Hippocampal formation (tissue), 2 donors: ENCODE measurements at places on chromosomes 5 and 9.

DNA sequence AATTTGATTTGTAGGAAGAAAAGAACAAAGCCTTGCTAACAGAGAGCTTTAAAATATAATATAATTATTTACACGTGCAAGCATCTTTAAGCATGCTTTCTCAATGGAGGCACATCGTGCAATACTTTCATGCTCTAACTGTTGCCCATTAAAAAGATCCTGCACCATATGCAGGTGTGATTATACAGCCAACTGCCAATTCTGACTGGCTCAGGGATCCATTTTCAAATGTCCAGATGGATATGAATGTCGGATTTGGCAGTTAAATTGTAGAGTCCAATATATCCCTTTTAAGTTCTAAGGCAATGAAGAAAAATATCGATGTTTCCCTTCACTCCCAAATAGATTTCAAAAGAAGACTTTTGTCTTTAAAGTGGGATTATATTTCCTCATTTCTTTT, 416.4 kb upstream of the CD180 start:
- DNase-seq, result no peak

DNA sequence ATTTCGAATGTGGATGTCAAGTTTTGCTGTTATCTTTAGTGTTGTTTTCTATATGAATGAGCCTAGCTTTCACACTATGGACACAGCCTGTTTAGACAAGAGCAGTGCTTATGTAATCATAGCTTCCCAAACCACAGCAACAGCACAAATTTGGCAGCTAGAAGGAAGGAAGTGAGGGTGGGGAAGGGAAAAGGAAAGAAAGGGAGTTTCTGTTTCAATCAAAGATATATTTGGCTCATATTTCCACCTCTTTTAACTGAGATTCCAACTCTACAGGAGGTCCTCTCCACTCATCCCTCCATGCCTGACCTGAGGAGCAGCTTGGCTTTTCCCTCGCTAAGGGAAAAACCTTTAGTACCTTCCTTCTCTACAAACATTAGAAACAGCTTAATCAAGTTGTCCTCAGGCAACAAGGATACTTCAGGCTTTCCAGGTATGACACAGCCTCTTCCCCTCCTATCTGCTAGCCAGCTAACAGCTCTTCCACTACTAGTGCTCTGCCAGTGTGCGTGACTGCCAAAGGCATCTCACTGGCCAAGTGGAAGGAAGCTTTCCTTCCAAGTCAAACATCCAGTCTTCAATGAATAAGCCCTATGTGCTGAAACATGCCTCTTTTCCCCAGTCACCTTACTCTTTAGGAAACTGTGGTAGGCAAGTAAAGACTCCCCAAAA, 268.6 kb upstream of the PTGER4 start:
- DNase-seq, result no peak

GRCh38 chr9:73133022-73133651, 18.5 kb upstream of the ANXA1 start:
- DNase-seq, result no peak

GRCh38 chr9:133203506-133204075, 5.5 kb downstream of the OBP2B start:
- no peak for DNase-seq

- DNase-seq, result no peak
These were observed 32.5 kb downstream of the RASA1 start for GRCh38 chr5:87300176-87300575.

GRCh38 chr9:133352635-133353340, 3.5 kb downstream of the SURF1 start:
- no peak for DNase-seq
